ENCODE measurements at places on chromosomes 12 and 14. TPM values are rescaled to one million over a fixed set of nuclear protein-coding genes. Genes with fewer than 3 reads are reported as not detected.

SIX6 gene
- not detected for total RNA-seq

PPP4R4 gene
- total RNA-seq, result not detected

SLC7A8 gene
- total RNA-seq, result 0.07 TPM

IL26 gene
- 19.1 TPM for total RNA-seq

GLT1D1 gene
- total RNA-seq, result 0.14 TPM

STAC3 gene
- 2.5 TPM for total RNA-seq

RPL10L gene
- total RNA-seq, result not detected

MBD6 gene
- 123 TPM for total RNA-seq

NXPH4 gene
- total RNA-seq, result 0.73 TPM

RPGRIP1 gene
- total RNA-seq, result 0.17 TPM

CMA1 gene
- not detected for total RNA-seq

C12orf42 gene
- total RNA-seq, result not detected

NKX2-1 gene
- not detected for total RNA-seq

MMP17 gene
- total RNA-seq, result not detected

MAP1LC3B2 gene
- 2.8 TPM for total RNA-seq

ASB2 gene
- 12.3 TPM for total RNA-seq

ITGB7 gene
- 53.0 TPM for total RNA-seq

Data from natural killer cell treated with Interleukin-12 subunit alpha and Interleukin-12 subunit beta and Interleukin-15 and Interleukin-18, amount 100 ng/mL, for 72 hours (primary cell).